ENCODE measurements at places on chromosomes 12 and 14. TPM values are rescaled to one million over a fixed set of nuclear protein-coding genes. Genes with fewer than 3 reads are reported as not detected.

The FOXM1 gene
- 8.9 TPM for total RNA-seq

The HOTAIR gene
- total RNA-seq, result not detected

The OSBPL8 gene
- 28.0 TPM for total RNA-seq

The C12orf56 gene
- not detected for total RNA-seq

The ASIC1 gene
- 0.13 TPM for total RNA-seq

The REM2 gene
- not detected for total RNA-seq

The EGLN3 gene
- 1.1 TPM for total RNA-seq

The SLCO1B1 gene
- total RNA-seq, result not detected

The C12orf54 gene
- total RNA-seq, result not detected

The BDKRB1 gene
- not detected for total RNA-seq

The OTOGL gene
- total RNA-seq, result 0.16 TPM

The LAG3 gene
- 0.16 TPM for total RNA-seq

The MOAP1 gene
- total RNA-seq, result 27.1 TPM

The RTL1 gene
- not detected for total RNA-seq

The PTHLH gene
- 0.25 TPM for total RNA-seq

The MAGOHB gene
- 9.9 TPM for total RNA-seq

The KITLG gene
- total RNA-seq, result 18.6 TPM

The RGS6 gene
- total RNA-seq, result not detected

The CCT2 gene
- total RNA-seq, result 149 TPM

The CLEC2B gene
- 79.8 TPM for total RNA-seq

The EFCAB11 gene
- total RNA-seq, result 2.6 TPM

The AICDA gene
- not detected for total RNA-seq

The RD3L gene
- total RNA-seq, result not detected

The CS gene
- total RNA-seq, result 90.7 TPM

The TSHR gene
- not detected for total RNA-seq

The FOS gene
- 116 TPM for total RNA-seq

The GUCY2C gene
- not detected for total RNA-seq

The TSPAN9 gene
- 121 TPM for total RNA-seq

The TMEM119 gene
- total RNA-seq, result not detected

The MIP gene
- total RNA-seq, result 0.38 TPM

The EID3 gene
- 17.6 TPM for total RNA-seq

The TBX3 gene
- total RNA-seq, result 4.5 TPM

The TAS2R42 gene
- total RNA-seq, result not detected

The EMP1 gene
- total RNA-seq, result 95.0 TPM

The SPIC gene
- not detected for total RNA-seq

The SERPINA12 gene
- not detected for total RNA-seq

The RPS6KA5 gene
- total RNA-seq, result 3.1 TPM

The SDR9C7 gene
- not detected for total RNA-seq

The DIO2 gene
- 0.19 TPM for total RNA-seq

The EML5 gene
- 0.13 TPM for total RNA-seq

The DCP1B gene
- 4.3 TPM for total RNA-seq

The TMEM132D gene
- not detected for total RNA-seq

The NPFF gene
- not detected for total RNA-seq

The RNF10 gene
- 110 TPM for total RNA-seq

The HOXC6 gene
- not detected for total RNA-seq

The CLEC9A gene
- total RNA-seq, result not detected

The PPFIA2 gene
- not detected for total RNA-seq
